A549 treated with CpdA at 1 μM for 4 hours (cell line): ENCODE measurements at places on chromosomes 2 and 18. TPM values are rescaled to one million over a fixed set of nuclear protein-coding genes. Genes with fewer than 3 reads are reported as not detected.

The SP140 gene
- 0.14 to 0.29 TPM (median 0.22 TPM) in 4 of 5 replicates, not detected in the other for total RNA-seq

The TNS1 gene
- 4.9 to 12.8 TPM (median 9.2 TPM) in 5 replicates for total RNA-seq

The CIDEA gene
- not detected in 5 replicates for total RNA-seq

The ANKRD30BL gene
- not detected in 5 replicates for total RNA-seq

The FOSL2 gene
- 40.7 to 51.6 TPM (median 44.6 TPM) in 5 replicates for total RNA-seq

The AQP12B gene
- not detected in 5 replicates for total RNA-seq

The MEIS1 gene
- total RNA-seq: 1.5 to 3.9 TPM (median 2.1 TPM) in 5 replicates

The SAG gene
- not detected in 5 replicates for total RNA-seq

The HMSD gene
- total RNA-seq: 0.34 to 0.59 TPM (median 0.54 TPM) in 3 of 5 replicates, not detected in the others

The FAM237A gene
- total RNA-seq: not detected in 5 replicates

The ITGA4 gene
- 1.1 to 2.3 TPM (median 1.9 TPM) in 5 replicates for total RNA-seq

The RGPD6 gene
- total RNA-seq: 8.6 to 10.7 TPM (median 9.1 TPM) in 5 replicates

The FRZB gene
- total RNA-seq: 0.03 TPM in 1 of 5 replicates, not detected in the others

The C2orf66 gene
- total RNA-seq: 0.08 to 0.15 TPM (median 0.09 TPM) in 4 of 5 replicates, not detected in the other

The POTEJ gene
- not detected in 5 replicates for total RNA-seq

The SIX3 gene
- total RNA-seq: 0.24 to 0.66 TPM (median 0.47 TPM) in 5 replicates
